ENCODE measurements at places on chromosomes 1 and 21.

DNA sequence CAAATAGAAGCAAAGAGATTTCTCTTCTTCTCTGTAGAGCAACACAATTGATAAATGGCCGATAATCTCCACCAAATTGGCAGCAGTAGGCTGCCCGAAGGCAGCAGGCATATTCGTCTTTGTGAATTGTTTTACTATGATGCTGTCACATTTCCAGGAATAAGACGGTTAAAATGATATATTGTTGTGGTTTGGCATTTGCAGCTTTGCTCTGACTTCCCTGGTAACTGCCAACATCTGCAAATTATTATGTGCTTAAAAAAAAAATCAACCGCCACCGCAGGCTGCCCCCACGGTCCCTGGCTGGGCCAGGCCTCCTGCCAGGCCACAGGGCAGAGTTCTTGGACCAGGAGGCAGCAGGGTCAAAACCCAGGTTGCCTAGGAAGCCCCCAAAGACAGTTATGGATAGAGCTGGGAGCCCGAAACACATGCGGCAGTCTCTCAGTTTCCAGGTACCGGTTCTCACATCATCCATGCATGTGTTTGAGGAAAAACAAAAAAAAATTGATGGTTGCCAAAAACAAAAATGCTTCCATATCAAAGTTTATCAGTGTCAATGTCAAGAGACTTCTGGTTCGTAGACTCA is 179.3 kb downstream of the ETS2 start:
- DNase-seq, result peak; percentile 26

GRCh38 chr1:28244549-28245251 is 8.8 kb downstream of the ATP5IF1 start:
- no peak for DNase-seq

- DNase-seq, result peak; percentile 96
These were observed at the start of gene NDUFS2 for GRCh38 chr1:161201836-161202712. NDUFS2 (plus strand) TSS chr1:161202367; CDS start chr1:161202386, 19 bp downstream.

DNA sequence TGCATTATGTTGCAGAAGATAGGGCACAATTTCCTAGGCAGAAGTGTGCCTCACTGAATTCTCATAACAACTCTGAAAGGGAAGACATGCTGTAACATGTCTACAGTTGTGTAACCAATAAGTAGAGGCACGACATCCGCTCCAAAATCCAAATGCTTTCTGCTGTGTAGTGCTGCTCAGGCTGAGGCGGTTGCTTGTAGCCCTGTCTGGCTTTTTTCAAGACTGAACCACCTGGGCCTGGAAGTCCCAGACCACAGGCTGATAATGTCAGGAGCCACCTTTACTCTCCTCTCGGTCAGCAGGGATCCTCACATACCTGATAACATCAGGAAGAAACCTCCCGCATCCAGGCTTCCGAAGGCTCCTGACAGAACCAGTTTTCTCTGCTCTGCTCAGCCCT is 10.9 kb downstream of the AKNAD1 start:
- no peak for DNase-seq

DNA sequence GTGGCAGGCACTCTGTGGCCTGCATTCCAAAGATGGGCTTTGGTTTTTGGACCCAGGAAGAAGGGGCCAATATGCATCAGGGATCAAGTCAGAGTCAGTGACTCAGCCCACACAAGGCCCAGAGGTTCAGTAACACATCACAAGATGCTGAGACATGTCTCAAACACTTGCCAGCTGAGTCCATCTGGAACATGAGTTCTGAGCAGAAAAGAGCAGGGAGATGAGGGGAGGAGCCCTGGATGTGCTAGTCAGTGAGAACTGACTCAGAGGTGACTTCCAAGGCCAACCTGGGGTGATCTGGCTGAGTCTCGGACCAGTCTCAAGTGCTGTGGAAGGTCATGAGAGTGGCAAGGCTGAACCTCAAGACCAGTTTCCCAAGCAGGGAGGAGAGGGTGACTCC is 150.1 kb downstream of the CDC7 start:
- DNase-seq, result peak; percentile 34

GRCh38 chr21:37642493-37642892 is 273.8 kb downstream of the KCNJ6 start:
- DNase-seq, result no peak

GRCh38 chr1:64458915-64459314 is 11.0 kb upstream of the CACHD1 start:
- no peak for DNase-seq

- no peak for DNase-seq
These were observed 955 bp upstream of the UBE2G2 start for GRCh38 chr21:44802396-44803153.

DNA sequence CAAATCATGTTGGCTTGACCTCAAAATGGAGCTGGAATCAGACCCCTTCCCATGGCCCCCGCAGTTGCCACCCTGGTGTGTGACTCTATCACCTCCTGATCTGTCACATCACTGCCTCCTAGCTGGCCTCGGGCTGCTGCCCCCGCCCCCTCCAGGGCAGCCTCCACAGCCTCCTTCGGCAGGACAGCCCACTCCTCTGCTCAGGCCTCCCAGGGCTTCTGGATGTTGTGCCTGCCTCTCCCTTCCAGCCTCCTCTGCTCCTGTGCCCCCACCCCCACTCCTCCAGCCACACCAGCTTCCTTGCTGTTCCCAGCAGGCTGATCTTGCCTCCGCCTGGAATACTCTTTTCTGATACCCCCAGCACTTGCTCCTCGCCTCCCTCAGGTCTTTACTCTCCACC is 134.4 kb upstream of the EDN2 start:
- no peak for DNase-seq

- DNase-seq, result no peak
These were observed 393.2 kb upstream of the SPAG17 start for GRCh38 chr1:118578276-118578675.

DNA sequence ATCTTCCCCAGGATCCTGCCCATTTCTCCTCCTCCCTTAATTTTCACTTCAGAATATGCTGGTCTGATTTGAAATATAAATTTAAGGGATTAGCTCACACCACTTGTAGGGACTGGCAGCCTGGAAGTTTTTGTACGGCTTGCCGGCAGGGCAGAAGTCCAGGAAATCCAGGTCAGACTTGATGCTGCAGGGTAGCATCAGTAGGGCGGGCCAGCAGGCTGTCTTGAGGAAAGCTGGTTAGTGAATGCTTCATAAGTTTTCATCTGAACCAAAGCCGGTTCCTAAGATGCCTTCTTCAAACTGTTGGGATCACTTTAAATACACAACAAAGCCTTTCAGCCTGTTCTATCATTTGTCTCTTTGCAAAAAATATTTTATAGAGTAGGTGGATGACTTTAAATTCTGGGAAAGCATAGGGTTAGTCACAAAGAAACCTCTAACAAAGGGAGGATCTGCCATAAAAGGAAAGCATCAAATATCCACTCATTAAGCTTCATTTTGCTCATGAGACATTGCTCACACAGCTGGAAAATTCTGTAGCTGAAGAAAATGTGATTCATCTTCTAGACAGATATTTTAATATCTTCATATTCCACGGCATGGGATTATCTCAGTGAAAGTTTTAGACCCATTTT is 90.7 kb upstream of the GFI1 start:
- no peak for DNase-seq

DNA sequence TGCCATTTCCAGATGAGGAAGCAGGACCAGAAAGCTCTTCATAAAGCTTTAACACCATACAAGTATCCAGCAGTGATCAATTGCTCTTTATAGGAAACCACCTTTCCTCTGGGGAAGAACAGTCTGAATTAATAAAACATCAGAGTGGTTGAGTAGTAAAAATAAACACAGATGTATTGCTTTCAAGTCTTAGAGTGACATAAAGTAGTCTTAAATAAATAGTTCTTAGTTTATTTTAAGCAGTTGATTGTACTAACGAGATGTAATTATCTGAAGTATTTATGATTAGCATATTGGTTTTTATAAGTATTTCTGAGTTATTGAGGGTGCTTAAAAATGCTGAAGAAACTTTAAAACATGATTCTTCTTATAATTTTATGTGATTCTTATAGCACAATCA is 67.0 kb downstream of the PRKAA2 start:
- no peak for DNase-seq

DNA sequence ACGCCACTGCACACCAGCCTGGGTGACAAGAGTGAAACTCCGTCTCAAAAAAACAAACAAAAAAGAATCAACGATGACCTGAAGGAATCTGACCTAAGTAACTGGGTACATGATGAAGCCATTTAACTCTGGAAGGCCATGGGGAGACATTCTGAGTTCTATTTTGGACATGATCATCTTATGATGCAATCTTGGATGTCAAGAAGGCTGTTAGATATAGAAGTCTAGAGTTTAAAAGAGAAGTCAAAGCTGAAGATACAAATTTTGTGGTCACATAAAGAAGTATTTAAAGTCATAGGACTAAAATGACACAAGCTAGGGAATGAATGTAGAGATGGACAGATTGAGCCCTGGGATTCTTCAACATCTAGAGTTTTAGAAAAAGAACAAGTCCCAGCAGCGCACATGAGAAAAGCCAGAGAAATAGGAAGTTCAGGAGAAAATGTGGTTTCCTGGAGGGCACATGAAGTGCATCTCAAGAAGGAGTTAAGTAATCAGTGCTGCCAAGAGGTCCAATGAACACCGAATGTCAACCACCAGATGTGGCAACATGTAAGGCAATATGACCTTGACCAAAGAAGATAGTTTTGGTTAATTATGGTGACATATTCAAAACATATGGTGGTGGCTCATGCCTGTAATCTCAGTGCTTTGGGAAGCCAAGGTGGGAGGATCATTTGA is 26.8 kb downstream of the ELK4 start:
- no peak for DNase-seq

DNA sequence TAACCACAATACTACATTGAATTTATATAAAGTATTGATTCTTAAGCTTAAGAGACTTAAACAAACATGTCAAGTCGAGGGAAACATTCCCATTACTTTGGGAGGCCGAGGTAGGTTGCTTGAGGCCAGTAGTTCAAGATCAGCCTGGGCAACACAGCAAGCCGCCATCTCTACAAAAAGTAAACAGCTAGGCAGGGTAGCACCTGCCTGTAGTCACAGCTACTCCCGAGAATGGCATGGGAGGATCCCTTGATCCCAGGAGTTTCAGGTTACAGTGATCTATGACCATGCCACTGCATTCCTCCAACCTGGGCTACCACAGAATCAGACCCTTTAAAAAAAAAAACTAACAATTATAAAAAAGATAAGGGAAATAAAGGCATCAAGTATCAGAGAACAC is 50.4 kb downstream of the EIF4G3 start:
- no peak for DNase-seq

GRCh38 chr1:221841251-221841982 is 99.5 kb upstream of the DUSP10 start:
- DNase-seq, result no peak

- no peak for DNase-seq
These were observed 91.3 kb downstream of the ATP5PO start for GRCh38 chr21:33824156-33824941.

DNA sequence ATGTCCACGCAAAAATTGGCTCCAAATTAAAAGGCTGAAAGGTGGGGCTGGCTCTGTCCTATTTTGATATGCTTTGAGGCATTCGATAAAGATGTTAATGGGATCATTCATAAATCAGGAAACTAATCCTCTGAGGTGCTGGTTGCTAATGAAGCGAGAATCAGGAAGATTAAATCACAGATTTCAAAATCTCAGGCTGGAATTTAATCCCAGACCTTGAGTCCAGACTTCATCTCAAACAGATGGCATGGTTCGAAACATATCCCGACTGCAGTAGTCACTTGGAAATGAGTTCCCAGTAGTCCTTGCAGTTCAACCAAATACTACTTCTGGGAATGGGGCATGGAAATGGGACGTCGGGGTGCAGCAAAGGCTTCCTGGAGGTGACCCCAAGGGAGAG is 4.5 kb upstream of the KLF17 start:
- DNase-seq, result no peak

DNA sequence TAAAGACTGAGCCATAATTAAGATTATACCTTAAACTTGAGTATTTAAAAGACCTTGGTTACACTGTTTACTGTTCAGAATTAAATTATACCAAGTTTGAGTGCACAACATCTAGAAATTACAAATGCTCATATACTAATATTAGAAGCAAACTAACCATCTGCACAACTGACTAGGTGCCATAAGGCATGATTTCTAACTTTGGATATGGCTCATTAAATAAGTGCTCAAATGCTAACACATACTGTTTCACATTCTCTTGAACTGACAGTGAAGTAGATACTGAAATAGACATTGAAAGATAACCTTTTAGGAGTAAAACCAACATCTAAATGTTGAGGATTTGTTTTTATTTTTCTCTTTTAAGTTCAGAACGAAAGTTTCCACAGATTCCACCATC is 74.1 kb downstream of the PRKAA2 start:
- no peak for DNase-seq

DNA sequence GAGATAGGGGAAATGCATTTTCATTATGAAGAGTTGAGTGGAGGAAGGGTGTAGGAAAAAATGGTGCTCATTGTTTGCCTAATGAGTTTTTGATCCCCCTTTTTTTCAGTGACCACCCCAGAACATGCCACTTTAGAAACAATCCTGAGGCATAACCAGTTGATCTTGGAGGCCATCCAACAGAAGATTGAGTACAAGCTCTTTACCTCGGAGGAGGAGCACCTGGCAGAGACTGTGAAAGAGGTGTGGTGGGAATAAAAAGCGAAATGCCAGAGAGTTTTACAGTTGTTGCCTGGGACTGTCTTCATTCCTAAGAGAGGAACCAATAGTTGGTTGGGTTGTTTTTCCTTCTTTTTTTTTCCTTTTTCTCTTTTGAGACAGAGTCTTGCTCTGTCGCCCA is 54.3 kb upstream of the EPHA8 start:
- no peak for DNase-seq

DNA sequence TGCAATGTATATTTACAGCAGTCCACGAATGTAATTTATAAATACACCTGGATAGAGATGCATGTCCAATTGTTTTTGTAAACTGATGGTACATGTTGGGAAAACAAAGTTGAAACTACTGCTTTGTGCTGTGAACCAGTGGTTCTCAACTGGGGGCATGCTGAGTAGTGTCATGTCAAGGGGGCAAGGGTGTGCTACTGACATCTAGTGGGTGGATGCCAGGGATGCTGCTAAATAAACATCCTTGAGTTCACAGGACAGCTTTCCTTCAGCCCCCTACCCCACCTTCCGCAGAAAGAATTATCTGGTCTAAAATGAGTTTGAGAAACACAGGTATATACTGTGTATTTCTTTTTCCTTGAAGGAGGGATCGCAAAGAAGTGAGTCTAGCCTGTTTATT is 95.9 kb downstream of the RASAL2 start:
- DNase-seq, result peak; percentile 19

GRCh38 chr1:109024646-109025045 is 17.3 kb downstream of the WDR47 start:
- DNase-seq, result no peak

GRCh38 chr1:68116643-68117235 is 66.3 kb upstream of the DIRAS3 start:
- peak; percentile 49 for DNase-seq

DNA sequence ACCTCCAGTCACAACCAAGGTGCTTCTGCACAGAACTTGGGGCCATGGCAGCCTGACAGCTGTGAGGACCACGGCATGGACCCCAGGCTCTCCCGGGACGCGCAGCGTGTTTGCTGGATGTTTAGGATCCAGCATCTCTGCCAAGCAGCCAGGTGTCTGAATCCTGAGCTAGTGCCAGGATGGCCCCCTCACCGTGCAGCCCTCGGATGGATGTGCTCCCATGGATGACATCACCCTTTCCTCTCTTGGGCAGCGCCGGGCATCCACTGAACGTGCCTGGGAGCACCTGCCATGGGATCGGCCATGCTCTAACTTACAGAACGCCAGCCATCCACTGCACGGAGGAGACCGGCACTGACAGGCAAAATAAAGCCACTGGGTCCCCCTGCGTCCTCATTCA is 53.9 kb downstream of the PRDM15 start:
- DNase-seq, result no peak

- no peak for DNase-seq
These were observed 61.4 kb upstream of the TNFSF18 start for GRCh38 chr1:173112129-173112528.

- no peak for DNase-seq
These were observed 29.0 kb upstream of the KCNK1 start for GRCh38 chr1:233584931-233585330.

Data from urothelium cell line (cell line).